ENCODE measurements at places on chromosomes 2 and 18.

- DNase-seq = peak; percentile 61
These were observed at the start of gene GPC1 for GRCh38 chr2:240435457-240435947. TSS of gene GPC1 (plus strand) at chr2:240435663. CDS start at chr2:240435919, 256 bp downstream.

- DNase-seq = no peak
These were observed 59.9 kb downstream of the TNP1 start for GRCh38 chr2:216799873-216800431.

DNA sequence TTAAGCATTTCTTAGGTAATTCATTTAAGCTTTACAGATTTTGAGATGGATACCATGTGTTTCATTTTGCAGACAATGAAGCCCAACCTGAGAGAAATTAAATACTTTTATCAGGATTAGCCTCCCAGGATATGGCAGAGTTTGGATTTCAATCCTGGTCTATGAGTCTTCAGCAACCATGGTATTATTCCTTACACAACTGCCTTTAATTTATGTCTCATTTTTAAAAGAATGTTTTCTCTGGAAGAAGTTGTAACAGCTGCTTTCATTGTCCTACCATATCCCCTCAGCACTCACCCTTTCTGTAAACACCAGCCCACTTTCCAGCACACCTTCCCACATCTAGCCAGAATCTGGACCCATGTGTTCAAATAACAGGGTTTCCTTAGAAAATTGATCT is 863.7 kb upstream of the VRK2 start:
- no peak for DNase-seq

GRCh38 chr18:57587098-57587661 is 678 bp upstream of the FECH start:
- no peak for DNase-seq

DNA sequence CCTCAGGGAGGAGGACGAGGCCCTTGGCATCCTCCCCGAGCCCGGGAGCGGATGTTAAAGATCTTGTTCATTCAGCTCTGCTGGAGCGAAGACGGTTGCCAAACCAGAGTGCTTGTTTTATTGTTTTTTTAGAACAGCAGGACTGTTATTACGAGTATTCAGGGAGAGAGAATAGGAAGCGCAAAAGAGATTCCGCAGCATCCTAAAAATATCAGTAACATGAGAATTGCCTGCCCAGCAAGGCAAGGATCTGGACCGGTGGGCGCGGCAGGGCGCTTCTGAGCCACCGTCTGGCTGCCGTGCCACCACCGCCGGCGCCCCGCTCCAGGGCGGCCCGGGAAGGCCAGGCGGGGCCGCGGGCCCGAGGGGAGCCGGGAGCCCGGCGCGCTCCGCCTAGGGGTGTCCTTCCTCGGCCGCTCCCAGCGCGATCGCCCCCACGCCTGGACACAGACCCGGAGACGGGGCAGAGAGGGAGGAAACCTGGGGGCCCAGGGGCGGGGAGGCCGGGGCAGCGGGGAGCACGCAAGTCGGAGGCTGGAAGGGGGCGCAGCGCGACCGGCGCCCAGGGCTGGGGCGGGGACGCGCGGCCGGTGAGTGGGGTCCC is 843 bp downstream of the CYS1 start:
- no peak for DNase-seq

DNA sequence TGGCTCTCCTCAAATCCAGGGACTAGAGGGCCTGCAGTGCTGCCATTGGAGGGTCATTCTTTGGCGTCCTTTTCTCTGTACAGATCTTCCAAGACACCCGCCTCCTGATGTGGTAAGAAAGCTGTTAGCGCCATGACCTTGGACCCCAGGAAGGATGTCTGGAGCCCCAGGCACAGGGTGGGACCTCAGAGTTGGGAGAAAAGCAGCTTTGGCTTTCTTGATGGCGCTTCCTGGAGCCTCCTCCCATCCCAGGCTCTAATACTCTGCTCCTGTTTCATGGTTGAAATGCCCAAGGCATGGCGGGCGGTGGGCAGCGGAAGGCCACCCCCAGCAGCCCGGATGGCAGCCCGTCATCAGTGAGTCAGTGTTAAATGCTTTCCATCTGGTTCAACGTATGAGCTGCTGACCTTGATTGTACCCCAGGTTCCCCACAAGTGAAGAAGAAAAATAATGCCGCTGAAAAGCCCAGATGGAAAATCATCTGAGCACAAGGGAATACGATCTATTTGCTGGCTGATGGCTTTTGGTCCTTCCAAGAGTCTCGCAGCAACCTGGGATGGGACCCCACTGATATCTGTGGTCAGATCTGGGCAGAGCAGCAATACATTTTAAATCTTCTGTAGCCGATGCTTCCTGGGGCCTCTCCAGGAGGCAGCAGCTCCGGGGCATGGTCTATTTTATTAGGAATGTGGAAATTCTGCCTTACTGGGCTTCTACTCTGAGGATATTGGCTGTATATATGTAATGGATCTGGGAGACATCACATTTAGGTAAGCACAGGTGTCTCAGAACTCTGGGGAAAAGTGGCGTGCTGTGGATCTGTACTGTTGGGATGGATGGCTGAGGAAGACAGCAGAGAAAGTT is 15.1 kb downstream of the ACKR3 start:
- DNase-seq = no peak

DNA sequence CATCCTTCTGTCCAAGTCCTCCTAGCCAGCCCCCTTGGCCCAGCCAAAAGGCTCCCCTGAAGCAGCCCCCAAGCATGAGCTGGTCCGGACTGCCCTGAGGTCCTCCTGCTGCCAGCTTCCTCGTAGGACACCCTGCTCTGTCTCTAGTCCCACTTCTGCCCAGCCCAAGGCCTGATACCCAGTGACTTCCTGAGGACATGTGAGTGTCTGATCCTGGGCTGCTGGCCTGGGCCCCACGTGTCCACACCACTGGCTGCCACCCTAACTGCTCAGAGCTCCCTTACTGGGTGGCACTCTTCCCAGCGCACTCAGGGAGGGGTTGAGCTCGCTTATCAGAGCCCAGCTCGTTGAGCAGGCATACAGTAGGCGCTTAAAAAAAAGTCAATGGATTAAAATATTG is 34.4 kb upstream of the PDIA6 start:
- no peak for DNase-seq

- no peak for DNase-seq
These were observed 290.5 kb downstream of the AGPS start for GRCh38 chr2:177682836-177683660.

GRCh38 chr2:236507393-236508085 is 62.1 kb upstream of the ACKR3 start:
- DNase-seq = no peak

- no peak for DNase-seq
These were observed 270.6 kb upstream of the TANK start for GRCh38 chr2:160889439-160890170.

GRCh38 chr2:181332044-181332605 is 125.1 kb upstream of the ITGA4 start:
- DNase-seq = no peak

GRCh38 chr2:111995148-111995547 is 59.9 kb upstream of the TMEM87B start:
- DNase-seq = no peak

Data from RCC 7860 (cell line).